Amniotic stem cell (primary cell): ENCODE measurements at places on chromosomes 12 and 14.

DNA sequence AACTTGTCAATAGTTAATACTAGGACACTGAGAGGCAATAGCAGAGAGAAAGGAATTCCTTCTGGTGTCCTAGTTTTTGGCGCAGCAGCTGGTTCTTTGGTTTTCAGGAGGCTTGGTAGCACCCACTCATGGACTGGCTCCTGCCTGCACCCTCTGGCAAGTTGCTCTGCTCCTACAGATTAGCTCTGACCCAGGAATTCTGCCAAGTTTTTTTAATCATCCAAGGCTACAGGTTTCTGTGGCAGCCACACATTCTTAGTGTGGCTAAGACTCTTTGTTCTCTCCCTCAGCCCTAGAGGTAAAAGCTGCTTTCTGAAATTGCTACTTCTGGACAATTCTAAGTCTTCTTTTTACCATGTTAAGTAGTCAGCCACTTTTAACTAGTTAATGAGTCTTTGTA lies 72.0 kb upstream of the FKBP4 start:
- DNase-seq, result no peak

- DNase-seq, result no peak
Measured at GRCh38 chr14:71996610-71997009, 64.4 kb downstream of the RGS6 start.

GRCh38 chr12:2796187-2796666 lies 1.5 kb downstream of the FKBP4 start:
- DNase-seq, result no peak

DNA sequence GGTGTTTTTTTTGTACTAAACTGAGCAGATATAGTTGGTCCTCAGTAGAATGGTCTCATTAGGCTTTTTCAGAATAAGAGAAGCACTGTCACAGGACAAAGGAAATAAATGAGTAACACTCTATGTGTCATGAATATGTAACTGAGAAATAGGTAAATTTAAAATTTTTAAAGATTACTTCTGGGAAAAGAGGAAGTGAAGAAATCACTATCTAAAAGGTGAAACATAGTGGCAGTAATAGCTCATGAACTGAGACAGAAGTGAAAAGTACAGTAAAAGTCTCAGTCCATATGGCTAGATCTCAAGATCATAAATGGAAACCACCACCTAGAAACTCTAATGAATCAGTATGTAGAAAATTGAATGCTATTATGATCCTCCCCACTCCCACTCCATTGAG lies 89.3 kb upstream of the TTC7B start:
- no peak for DNase-seq

DNA sequence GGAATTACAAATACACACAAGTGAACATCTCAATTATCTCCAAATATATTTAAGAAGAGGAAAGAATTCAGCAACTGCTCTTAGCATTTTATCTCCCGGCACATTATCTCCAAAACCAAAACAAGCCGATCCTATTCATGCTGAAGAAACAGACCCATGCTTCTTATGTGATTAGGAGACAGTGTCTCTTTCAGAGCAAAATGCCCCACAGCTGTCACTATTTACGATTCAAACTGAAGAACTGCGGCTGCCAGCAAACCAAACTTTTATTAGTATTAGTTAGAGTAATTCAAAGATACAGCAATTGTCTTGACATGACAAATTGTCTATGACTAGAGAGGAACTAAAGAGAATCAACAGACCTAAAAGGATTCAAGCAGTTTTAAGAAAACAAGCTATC lies 79.4 kb downstream of the SETD3 start:
- DNase-seq, result no peak

- no peak for DNase-seq
Measured at GRCh38 chr12:79156846-79157463, 292.4 kb downstream of the SYT1 start.
